Fibroblast of skin of left biceps (primary cell): ENCODE measurements at places on chromosomes 11 and 22.

- no peak for DNase-seq
Observed at GRCh38 chr11:57942808-57943207, 80.9 kb upstream of the OR9Q1 start.

GRCh38 chr11:86688398-86689179 lies 16.2 kb upstream of the ME3 start:
- DNase-seq, result no peak

- DNase-seq, result no peak
Observed at GRCh38 chr11:123235117-123235655, 40.1 kb upstream of the CLMP start.

GRCh38 chr11:29333993-29334775 lies 682.6 kb downstream of the KCNA4 start:
- DNase-seq, result no peak

GRCh38 chr11:36037031-36037430 lies 93.2 kb downstream of the LDLRAD3 start:
- DNase-seq, result no peak

- DNase-seq, result no peak
Observed at GRCh38 chr22:44247923-44248892, 64.5 kb downstream of the SHISAL1 start.

- no peak for DNase-seq
Observed at GRCh38 chr11:12690663-12691062, 16.4 kb downstream of the TEAD1 start.

DNA sequence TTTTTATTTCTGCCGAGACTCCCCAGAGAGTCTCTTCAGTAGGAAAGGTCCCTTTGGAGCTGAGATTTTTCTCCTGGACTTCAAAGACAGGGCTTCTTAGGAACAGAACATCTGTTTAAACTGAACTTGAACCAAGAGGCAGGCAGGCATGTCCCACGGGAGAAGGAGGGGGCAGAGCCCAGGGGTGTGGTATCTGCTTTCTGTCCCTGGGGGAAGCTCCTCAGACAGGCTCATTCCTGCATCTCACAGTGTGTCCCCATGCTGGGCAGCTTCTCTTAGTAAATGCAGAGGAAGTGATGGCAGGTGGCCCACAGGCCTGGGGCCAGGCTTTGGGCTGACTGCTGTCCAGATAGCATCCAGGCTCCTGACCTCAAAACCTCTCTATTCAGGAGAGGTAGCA lies 47.3 kb downstream of the TSPAN18 start:
- no peak for DNase-seq
